ENCODE measurements at places on chromosomes 11 and 22.

DNA sequence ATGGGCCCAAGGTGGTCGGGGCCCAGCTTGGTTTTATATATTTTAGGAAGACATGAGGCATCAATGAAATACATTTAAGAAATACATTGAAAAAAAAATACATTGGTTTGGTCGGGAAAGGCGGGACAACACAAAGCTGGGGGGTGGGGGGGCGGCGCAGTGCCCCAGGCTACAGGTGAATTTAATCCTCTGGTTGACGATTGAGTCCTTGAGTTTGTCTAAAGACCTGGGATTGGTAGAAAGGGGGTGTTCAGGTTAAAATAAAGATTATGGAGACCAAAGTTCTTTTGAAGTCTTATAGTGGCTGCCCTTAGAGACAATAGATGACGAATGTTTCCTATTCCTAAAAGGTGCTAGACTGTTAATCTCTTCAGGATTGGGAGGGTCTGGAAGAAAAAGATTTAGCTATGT, 3.1 kb downstream of the IFITM1 start:
- DNase-seq, result no peak

DNA sequence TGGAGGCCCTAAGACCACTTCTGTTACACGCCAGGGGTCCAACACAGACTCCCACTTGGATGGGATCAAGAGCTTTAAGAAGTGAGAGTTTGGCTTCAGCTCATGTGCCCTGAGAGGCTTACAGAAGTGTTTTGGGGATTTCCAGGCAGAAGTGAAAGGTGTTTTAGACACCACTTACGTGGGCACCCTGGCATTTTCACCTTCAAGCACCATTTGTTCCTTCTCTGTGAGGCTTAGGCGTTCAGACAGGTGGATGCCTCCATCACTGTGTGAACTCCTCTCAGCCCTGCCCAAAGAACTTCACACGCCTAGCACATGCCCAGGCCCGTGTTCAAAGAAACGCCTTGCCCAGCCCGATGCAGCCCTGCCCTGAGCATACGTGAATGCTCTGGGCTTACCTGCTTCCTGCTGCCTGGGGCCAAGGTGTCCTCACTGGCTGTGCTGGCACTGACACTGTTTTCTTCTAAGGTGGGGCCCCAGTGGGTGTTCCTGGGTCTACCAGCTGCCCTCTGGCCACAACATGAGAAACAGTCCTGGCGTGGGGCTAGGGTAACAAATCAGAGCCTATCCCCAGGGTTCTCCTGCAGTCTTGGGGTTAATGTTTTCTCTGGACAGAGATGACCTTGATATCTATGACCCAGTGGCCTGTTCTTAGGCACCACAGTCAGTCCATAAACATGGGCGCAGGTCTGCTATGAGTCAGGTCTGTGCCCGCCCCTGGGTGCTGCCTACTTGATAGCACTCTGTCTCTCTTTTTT, 34.0 kb downstream of the AMPD3 start:
- no peak for DNase-seq

- no peak for DNase-seq
These were observed 12.2 kb downstream of the MED19 start for GRCh38 chr11:57699813-57700212.

GRCh38 chr22:23240639-23241389, 60.5 kb downstream of the BCR start:
- DNase-seq, result peak; percentile 52

- no peak for DNase-seq
These were observed 62.7 kb upstream of the FIBIN start for GRCh38 chr11:26931248-26931631.

GRCh38 chr22:49460592-49461281, 366.9 kb downstream of the BRD1 start:
- DNase-seq, result no peak

DNA sequence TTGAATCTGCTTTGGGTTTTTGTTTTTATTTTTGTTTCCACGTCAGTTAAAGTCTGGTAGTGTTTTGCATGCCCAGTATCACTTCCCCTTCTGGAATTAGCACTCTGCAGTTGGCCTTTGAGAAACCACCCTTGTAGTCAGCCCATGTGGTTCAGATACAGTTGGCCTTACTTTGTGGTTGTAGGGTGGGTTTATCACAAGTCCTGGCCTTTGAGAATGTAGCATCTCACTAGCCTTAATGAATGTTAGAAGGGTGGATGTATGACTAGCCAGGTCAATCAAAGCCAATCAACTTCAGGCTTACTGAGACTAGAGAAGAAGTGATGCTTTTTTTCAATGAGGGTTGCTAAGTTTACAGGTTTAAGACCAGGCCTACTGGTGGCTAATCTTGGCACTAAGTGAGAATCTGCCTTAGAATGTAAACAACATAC, 19.8 kb downstream of the ARL14EP start:
- DNase-seq, result peak; percentile 87
